C1 segment of cervical spinal cord (tissue), 14 donors: ENCODE measurements at places on chromosomes 1 and 21.

DNA sequence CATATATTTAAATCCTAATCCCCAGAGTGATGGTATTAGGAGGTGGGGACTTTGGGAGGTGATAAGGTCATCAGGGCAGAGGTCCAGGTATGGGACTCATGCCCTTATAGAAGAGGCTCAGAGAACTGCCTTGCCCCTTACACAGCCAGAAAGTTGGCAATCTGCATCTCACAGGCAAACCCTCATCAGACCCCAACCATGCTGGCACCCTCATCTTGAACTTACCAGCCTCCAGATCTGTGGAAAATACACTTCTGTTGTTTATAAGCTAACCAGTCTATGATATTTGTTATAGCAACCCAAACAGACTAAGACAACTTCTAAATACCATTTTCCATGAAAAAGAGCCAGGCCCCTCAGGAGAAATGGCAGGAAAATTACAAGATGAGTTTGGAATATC is 69.3 kb upstream of the PRDX6 start:
- no peak for DNase-seq

- DNase-seq: no peak
These were observed 92.1 kb upstream of the SLC44A3 start for GRCh38 chr1:94727846-94728715.

DNA sequence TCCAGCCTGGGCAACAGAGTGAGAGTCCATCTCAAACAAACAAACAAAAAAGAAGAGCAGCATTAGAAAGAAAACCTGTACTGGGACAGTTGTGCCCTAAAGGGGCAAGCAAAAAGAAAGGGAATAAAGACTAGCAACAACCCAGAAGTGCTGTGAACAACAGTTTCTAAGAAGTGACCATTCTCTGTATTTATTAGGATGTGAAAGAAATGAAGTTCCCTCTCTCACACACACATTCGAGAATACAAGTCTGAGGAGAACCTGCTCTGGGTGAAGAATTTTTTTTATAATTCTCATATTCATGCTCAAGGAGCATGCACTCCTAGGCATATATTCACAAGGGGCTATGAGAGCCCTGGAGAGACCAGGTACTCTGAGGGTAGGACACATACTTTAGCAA is 59.5 kb upstream of the LRRC8D start:
- DNase-seq: no peak

GRCh38 chr1:228455715-228456114 is 31.5 kb upstream of the RNF187 start:
- DNase-seq: no peak

- no peak for DNase-seq
These were observed 13.0 kb upstream of the C8B start for GRCh38 chr1:56978819-56979218.

DNA sequence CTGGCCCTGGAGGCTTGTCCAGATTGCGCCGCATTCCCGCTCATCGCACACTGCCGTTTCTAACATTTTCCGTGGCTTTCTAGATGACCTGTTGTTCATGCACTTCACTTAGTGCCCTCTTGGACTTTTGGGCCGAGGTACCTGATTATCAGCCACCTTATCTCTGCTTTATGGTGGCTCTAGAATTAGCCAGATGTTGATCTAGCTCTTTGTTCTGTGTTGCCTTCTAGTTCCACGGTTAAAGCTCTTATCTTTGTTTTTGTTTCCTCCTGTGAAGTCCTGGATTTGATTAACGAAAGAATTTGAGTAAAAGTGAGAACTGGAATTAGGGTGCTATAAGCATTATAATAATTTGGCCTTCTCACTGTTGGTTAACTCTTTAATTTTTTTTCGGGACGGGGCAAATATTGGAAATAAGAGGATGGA is 945 bp downstream of the RNPEP start:
- DNase-seq: no peak

DNA sequence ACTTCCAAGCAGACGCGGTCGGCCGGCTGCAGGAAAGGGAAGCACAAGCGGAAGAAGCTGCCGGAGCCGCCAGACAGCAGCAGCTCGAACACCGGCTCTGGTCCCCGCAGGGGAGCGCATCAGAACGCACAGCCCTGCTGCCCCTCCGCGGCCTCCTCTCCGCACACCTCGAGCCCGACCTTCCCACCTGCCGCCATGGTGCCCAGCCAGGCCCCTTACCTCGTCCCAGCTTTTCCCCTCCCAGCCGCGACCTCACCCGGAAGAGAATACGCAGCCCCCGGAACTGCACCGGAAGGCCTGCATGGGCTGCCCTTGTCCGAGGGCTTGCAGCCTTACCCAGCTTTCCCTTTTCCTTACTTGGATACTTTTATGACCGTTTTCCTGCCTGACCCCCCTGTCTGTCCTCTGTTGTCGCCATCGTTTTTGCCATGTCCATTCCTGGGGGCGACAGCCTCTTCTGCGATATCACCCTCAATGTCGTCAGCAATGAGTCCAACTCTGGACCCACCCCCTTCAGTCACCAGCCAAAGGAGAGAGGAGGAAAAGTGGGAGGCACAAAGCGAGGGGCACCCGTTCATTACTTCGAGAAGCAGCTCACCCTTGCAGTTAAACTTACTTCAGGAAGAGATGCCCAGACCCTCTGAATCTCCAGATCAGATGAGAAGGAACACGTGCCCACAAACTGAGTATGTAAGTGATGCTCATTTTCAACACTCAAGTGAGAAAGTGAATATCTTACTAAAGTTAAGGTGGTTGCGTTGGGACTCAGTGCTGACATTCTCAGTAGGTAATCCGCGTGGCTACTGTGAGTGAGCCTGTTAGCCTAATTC is 25.5 kb downstream of the UTS2 start:
- no peak for DNase-seq
